Activated gamma-delta T cell treated with Interleukin-2 at 50 U/mL for 16 hours (primary cell): ENCODE measurements at places on chromosomes 4 and X.

DNA sequence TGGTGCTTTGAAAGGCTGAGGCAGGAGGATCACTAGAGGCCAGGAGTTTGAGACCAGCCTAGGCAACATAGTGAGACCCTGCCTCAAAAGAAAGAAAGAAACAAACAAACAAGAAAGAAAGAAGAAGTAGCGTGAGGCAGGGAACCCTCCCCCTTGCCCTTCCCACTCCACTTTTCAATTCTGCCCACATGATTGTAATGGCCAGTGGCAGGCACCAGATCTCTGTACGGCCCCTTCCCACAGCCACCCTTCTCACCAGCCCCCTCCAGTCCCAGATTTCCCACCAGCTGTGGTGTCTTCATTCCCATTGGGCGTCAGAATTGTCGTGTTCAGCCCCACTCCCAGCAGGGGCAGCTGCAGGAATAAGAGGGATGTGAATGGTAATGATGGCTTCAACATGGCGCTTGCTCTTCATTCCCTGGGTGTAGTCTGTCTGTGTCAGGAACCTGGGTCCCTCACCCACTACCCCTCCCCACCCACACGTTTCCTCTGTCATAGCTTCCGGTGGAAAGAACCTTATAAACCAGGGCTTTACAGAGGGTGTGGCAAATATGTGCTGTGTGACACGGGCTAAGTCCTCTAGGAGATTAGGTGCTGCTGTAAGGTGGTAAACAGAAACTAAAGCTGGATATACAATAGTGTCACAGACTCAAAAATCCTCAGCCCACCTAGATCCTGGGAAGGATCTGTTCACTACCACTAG, at the start of gene IL2RG:
IL2RG (minus strand) TSS at position 437 of the 703 bp plus-strand sequence; CDS start at position 399, 38 bp downstream.
- DNase-seq = peak; percentile 75

DNA sequence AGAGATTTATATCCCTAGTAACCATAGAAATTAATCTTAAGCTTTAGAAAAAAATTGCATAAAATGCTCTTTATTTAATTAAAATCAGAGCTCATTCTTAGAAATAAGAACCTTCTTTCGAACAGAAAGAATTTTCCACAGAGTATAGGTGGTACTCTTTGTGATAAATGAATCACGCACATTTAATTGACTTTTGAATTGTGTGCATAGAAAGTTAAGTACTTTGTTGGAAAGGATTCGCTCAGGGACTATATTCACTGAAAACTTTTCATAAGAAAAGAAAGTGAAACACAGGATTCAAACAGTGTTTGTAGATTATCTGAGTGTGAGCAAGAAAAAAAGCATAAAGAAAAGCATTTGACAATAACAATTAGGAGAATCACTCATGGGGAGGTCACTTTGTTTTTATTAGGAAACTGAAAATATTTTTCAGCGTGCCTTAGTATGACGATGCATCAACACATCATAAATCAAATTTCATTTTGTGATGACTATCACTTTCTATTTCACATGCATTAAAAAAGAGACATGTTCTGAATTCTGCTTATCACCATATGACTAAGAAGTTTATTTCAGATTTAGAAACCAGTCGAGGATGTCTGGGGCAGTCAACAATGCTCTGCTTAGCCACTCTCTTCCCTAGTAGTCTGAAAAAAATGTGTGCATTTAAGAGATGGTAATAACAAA, 49.5 kb downstream of the STX18 start:
- no peak for DNase-seq

DNA sequence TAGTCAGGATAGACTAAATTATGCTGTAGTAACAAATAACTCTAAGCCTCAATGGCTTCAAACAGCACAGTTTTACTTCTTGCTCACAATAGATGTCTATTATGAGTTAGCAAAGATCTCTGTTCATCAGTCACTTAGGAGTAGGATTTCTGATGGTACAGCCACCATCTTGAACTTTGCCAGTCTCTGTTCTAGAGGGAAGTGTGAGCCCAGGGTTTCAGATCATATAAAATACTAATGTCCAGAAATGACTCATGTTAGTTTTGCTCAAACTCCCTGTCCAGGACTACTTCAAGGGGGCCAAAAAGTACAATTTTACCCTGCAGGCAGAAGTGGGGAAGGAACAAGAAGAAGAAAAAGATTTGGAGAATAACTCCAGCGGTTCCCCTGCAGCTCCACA, 77.1 kb upstream of the LSM6 start:
- DNase-seq = no peak

- DNase-seq = no peak
These were observed 60.5 kb upstream of the TAB3 start for GRCh38 chrX:30949554-30949953.

GRCh38 chrX:132809581-132809980, 148.8 kb downstream of the HS6ST2 start:
- no peak for DNase-seq

DNA sequence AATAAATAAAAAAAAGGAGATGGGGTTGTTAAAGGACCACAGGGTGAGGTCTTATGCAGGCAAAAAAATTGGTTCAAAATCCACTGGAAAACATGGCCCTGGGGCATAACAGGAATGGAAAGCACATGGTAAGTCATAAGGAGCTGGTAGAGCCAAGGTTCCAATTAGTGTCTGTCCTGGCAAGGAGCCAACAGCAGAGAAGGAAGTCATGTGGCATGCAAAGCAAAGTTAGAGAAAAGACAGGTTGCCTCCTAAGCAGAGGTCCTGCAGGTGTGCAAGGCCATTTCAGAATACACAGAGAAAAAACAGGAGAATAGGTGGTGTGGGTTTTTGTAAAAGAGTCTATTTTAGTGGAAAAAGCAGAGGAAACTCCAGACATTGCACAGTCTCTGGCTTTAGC, 1881.7 kb downstream of the ARAP2 start:
- DNase-seq = no peak

DNA sequence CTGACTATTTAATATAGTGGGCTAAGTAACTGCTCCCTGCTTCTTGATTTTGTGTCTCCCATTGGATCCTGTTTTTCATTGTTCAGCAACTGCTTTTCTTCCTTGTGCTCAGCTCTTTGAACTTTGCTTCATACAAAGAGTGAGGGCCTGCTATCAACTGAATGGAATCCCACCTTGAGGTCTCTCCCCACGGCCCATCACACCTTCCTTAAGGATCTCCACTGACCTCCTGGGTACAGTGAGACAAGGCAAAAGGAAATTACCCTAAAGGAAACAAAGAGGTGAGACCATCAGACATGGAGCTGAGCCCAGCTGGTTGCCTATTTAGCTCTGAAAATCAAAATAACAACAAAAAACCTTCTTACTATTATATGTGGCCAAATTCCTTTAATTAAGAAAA, 91.3 kb upstream of the RPL34 start:
- DNase-seq = no peak

DNA sequence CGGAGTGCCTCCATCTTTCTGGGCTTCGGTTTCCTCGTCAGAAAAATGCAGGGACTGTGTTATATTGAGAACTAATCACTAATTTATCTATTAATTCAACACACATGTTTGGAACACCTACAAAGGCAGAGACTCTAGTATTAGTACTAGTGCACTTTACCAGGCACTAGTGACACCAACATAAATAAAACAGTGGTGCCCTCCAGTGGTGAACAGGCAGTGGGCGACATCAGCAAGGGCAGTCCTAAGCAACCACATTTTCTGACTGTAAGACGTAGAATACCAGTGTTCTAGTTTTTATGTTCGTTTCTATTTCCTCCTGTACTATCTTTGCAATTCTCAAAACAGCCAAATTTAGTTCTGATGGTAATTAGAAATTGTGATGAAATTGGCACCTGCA, 69.1 kb upstream of the UCP1 start:
- no peak for DNase-seq

DNA sequence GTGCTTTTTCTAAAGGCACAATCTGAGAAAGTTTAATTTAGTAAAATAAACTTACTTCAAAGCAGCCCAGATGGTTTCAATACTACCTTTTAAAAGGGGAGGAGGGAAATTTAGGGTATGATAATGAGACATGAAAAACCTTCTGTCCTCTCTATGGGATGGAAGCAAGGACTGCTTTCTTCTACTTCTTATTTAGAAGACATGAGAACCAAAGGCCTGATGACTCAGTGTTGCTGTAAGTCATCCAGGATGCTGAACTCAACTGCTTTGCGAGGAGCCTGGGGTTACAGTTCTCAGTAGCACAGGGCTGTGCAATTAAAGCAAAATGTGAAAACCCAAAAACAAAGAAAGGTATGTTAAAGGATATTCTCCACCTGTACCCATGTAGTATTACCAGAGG, 140.8 kb upstream of the EDNRA start:
- DNase-seq = no peak

GRCh38 chrX:9682456-9682855, 83.2 kb downstream of the GPR143 start:
- no peak for DNase-seq

DNA sequence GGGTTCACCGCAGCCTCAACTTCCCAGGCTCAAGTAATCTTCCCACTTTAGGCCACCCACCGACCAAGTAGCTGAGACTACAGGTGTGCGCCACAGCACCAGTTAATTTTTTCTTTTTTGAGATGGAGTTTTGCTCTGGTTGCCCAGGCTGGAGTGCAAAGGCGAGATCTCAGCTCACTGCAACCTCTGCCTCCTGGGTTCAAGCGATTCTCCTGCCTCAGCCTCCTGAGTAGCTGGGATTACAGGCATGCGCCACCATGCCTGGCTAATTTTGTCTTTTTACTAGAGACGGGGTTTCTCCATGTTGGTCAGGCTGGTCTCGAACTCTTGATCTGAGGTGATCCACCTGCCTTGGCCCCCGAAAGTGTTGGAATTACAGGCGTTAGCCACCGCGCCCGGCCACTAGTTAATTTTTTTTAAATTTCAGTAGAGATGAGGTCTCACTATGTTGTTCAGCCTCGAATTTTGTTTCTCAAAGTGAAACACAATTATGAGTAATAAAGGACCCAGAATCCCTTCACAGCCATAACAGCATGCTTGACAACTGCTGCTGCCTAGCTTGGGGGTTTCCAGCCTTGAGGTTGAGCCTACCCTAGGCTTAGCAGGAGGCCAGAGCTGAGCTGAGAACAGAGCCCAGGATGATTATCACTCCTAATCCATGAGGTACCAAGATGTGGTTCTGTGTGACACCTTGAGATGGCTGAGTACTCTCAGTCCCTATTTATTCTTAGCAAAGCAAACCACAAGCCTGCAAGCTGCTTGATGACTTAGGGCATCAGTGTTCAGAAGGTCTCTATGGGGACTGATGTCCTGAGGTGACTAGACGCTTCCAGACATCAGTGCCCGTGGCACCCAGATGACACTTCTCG, 41.6 kb upstream of the NKRF start:
- peak; percentile 24 for DNase-seq

GRCh38 chrX:72272868-72273267, 4.2 kb downstream of the RPS4X start:
- no peak for DNase-seq

DNA sequence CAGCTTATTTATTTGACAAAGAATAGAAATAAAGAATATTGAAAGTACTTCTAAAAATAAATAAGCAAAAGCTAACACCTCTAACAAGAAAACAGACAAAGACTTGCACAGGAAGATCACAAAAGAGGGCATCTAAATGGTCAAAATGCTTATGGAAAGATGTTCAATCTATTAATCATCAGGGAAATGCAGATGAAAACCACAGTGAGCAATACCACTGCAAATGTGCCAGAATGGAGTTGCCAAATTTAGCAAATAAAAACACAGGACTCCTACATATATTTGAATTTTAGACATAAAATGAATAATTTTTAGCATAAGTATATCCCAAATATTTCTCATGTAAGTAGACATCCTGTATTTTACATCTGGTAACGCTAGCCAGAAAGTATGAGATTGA, 56.1 kb upstream of the HPGD start:
- no peak for DNase-seq

DNA sequence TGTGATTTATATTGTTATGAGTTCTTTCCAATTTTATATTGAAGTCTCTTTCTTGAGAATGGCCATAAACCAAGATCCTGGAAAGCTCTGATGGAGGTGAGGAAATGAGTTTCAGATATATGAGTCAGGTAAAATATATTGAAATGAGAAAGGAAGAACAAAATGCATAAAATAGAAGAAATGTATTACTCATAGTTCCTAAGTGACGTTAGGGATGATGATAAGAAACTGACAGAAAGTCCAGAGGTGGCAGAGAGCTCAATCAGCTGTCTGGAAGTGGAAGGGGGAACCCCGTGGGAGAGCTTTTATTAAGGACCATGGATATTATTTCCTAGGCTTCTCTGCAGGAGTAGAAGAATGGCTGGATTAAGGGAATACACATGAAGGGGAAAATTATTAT, 24.6 kb downstream of the UGT2B7 start:
- DNase-seq = no peak

DNA sequence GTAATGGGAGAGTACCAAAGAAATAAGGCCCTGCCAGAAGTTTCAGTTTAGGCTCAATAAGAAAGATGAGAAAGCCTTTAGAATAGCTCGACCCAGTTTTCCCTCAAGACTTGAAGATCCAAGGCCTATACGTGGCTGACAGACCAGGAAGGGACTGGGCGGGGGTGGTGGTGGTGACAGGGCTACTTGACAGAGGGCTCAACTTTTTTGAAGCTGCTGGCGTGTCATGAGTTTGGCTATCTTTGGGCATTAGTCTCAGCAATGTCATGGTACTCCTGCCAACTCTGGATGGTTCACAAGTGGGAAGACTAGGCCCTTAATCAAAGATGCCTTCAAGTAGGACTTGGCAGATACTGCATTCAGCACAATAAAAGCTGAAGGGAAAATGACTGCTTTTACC, 100.1 kb upstream of the SCML1 start:
- no peak for DNase-seq

DNA sequence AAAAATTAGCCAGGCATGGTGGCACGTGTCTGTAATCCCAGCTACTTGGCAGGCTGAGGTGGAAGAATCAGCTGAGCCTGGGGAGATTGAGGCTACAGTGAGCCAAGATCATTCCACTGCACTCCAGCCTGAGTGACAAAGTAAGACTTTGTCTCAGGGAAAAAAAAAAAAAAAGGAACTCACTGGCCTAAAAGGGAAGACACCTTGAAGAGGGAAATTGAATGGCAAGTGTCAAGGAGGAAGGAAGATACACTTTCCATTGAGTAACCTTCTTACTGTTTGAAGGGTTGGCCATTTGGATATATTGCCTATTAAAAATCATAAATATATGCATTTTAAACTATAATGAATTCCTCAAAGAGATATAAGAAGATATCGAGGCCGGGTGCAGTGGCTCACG, 147.5 kb upstream of the FAM241A start:
- no peak for DNase-seq
